ENCODE measurements at places on chromosomes 6 and 20.
A peak's percentile ranks its signal among the peaks of the same experiment; 100 is the strongest.

GRCh38 chr20:2558581-2559278 is 22.4 kb downstream of the TMC2 start:
- DNase-seq, result no peak

DNA sequence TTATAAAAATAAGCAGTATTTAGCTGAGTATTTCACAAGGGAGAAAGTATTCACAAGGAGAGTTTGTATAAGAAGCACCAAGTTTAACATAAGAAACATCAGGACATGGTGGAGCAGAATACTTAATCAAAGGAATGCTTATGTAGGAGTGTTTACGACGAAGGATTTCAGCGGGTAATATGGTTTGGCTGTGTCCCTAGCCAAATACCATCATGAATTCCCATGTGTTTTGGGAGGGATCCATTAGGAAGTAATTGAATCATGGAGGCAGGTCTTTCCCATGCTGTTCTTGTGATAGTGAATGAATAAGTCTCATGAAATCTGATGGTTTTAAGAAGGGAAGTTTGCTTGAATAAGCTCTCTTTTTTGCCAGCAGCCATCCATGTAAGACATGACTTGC is 1099.1 kb upstream of the ADGRB3 start:
- DNase-seq, result no peak

GRCh38 chr6:35736982-35737412 is at the start of gene ARMC12:
ARMC12 (plus strand) TSS chr6:35737032; CDS start chr6:35737109, 77 bp downstream.
- no peak for DNase-seq

- DNase-seq, result no peak
Measured at GRCh38 chr6:163098827-163099479, 315.6 kb upstream of the QKI start.

DNA sequence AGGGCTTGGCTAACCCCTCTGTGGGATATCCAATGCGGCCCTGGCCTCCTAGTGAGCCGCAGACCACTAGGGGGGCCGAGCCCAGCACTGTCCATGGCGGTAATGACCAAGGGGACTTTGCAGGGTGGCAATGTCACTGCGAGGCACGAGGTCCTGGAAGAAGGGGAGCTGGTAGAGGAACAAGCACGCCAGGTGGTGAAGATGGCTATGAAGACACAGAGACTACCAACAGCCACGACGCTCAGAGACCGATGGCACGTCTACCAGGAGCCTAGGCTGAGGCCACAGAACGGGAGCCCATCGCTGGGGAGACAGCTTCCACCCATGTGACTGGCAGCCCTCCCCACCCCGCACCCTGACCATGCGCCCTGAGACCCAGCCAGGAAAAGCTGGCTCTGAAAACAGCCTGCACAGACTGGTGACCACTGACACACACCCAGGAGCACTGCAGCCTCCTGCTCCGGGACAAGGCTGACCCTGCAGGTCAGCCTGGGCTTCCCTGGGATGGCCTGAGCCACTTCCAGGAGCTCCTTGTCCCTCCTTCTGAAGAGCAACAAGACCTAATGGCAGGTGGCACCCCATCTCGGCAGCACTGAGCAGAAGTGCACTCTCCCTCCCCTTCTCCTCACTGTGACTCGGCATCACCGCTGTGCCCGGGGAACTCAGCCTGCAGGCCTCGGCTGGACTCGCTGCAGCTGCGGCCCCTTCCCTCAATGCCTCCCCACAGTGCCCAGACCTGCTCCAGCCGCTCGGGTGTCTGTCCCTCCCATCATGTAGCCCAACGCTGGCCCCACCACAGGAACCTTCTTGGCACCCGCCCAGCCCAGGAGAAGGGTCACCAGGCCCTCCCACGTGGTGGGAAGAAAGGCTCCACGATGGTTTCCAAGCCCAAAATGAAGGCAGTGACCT is 56.9 kb downstream of the GNAS-AS1 start:
- DNase-seq, result no peak

DNA sequence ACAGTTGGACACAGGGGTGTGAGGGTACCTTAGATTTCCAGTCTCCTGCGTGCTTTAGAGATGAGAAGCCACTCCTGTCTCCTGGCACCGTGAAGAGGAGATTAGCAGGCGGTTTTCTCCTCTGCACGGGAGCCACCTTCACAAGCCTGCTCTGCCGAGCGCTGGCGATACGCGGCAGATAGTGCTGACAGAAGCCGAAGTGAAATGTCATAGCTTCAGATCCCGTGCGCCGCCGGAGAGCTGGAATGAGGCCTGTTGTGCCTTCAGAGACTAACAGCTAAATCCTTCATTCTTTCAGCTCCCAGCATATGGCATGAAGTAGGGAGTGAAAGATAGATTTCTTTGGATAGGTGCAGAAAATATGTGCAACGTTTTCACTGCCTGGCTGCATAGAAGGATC is 371.0 kb downstream of the TAF4 start:
- no peak for DNase-seq

DNA sequence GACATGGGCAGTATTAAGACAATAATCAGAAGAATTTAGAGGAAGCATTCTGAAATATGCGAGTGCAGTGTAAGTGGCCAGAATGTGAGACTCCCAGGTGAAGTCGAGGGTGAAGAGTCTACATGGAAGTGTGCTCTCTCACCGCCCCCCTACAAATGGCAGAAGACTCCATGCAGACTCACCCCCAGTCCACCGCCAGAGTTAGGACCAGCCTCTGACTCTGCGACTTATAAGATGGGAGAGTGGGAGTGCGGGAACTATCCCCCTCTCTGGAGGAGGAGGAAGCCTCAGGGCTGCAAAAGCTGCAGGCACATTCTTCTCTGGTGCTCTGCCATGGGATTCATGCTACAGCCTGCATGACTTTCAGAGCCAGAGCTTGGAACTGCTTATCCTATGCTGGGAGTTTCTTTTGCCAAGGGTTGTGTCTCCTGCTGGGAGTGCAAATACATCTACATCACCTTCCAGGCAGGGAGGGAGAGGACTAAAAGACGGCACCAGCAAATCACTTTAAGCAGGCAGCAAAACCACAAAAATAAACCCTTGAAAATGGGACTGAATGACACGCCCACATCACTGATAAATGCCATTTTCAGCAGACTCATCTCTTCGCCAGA is 206.7 kb upstream of the SULF2 start:
- DNase-seq, result no peak

DNA sequence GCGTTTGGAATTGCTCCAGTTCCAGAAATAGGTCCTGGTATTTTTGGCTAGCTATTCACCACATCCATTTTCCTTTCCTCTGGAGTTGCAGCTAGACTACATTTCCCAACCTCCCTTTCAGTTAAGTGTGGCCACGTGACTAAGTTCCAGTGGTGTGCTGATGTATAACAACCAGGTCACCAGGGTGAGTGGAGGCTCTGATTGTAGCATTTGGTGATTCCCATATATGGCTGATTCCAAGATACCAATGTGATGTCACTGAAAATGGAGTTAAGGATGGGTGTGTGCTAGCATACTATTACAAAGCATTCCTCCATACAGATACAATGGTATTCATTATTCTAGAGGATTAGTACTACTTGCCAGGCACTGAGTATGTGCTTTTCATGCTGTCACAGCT is 49.7 kb upstream of the STK35 start:
- DNase-seq, result no peak

- DNase-seq, result no peak
Measured at GRCh38 chr6:2770171-2770570, 5.0 kb downstream of the WRNIP1 start.

- no peak for DNase-seq
Measured at GRCh38 chr20:59958626-59959025, 403 bp downstream of the CDH26 start.

- DNase-seq, result no peak
Measured at GRCh38 chr6:149429427-149430360, 29.6 kb downstream of the SUMO4 start.

DNA sequence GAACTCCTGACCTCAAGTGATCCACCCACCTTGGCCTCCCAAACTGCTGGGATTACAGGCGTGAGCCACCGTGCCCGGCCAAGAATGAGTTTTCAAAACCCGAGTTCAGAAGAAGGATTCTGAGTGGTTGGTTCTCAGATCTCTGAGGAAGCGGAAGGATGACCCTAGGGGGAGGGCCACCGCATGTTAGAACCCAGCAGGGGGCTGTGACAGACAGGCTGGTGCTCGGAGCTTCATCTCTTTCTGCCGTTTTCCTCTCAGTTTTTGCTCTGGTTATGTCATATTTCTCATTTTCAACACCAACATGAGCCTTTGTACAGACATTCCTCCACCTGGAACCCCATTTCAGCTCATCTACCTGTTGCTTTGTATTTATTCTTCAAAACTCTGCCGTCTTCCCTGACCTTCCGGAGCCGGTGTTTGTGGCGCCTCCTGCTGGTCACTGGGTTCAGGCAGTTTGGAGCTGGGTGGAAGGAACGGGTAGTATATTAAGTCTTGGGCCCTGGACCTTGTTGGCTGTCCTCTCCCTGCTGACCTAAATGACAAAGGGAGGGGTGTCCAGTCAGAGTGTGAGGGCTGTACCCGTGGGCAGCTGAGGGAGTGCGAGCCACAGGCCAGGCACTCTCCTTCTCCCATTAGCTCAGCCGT is at the start of gene DEFB123:
Gene DEFB123, plus strand, starts transcription at position 621 of the 648 bp plus-strand sequence. CDS start 67 bp downstream, outside the sequence.
- DNase-seq, result no peak

- DNase-seq, result no peak
Measured at GRCh38 chr20:755941-756340, 12.4 kb downstream of the SLC52A3 start.

GRCh38 chr20:19486446-19486845 is 271.6 kb upstream of the RIN2 start:
- no peak for DNase-seq

DNA sequence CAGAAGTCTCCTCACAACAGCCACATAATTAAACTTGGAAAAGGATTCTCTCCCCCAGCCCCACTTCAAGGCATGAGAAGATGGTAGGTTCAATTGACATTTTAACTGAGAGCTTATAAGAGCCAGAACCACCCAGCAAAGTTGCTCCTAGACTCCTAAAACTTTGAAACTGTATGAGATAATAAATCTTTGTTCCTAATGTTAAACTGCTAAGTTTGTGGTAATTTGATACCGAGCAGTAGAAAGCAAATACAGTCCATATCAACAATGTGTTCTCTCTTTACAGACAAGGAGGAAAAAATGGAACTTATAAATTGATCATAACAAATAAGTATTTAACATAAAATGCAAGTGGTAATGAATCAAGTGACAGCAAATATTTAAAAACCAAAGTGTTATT is 831.8 kb downstream of the MAFB start:
- no peak for DNase-seq

DNA sequence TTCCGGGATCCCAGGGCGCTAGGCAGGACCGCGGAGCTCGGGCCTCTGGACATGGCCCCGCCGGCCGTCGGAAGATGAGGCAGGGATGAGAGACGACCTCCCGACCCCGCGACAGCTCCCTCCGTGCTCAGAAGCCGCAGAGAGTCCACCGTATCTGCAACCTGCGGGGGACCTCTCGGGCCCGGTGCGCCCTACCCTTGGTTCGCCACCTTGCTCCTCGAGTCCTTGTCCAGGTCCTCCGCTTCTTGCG is 301 bp downstream of the PPP1R3D start:
- no peak for DNase-seq

DNA sequence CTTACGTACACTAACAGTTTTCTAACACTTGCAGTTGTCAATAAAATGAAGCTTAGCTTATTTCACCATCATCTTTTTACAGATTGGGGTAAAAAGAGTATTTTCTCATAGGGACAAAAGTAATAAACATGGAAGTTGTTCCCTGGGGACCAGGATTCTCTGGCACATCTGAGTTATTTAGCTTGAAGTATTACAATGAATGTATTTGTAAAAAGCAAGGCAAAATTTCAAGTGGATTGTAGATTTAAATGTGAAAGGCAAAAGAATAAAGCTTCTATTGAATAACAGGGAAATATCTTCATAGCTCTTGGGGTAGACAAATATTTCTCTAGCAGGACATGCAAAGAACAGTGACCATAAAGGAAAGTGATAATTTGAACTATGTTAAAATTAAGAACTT is 260.0 kb upstream of the ECI2 start:
- no peak for DNase-seq

- no peak for DNase-seq
Measured at GRCh38 chr6:24332317-24332716, 25.5 kb downstream of the DCDC2 start.

DNA sequence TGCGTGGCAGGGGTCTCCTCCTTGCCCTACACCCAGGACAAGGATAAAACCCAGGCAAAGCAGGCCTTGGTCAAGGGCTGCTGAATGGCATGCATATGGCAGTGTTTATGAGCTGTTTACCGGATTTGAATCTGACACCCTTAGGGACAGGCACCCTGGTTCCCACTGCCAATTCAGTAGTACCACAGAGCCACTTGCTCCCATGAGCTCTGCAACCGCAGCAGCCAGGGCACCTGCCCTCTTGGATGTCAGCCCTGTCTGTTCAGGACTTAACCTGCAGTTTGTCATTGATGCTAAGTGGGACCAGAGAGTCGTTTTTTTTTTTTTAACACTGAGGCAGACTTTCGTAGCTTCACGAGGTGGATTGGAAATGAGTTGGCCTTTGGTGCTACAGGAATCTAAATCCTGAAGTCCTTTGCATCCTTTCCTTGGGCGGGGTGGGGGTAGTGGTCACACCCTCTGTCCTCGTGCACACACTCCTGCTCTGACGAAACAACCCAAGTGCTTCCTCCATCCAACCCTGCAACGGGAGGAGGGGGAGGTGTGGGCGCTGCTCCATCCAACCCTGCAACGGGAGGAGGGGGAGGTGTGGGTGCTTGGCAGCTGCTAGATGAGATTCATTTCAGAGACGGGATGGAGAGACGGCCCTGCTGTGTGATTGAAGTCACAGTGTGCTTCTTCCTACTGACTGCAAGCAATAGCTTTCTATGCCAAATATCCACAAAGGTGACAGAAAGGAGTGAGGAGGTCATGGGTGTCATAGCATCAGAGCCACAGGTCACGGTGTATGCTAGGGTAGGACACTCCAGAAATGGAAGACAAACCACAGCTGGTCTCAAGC is 166.5 kb downstream of the SMOC2 start:
- no peak for DNase-seq

GRCh38 chr20:62732842-62733525 is 24.3 kb downstream of the NTSR1 start:
- no peak for DNase-seq

DNA sequence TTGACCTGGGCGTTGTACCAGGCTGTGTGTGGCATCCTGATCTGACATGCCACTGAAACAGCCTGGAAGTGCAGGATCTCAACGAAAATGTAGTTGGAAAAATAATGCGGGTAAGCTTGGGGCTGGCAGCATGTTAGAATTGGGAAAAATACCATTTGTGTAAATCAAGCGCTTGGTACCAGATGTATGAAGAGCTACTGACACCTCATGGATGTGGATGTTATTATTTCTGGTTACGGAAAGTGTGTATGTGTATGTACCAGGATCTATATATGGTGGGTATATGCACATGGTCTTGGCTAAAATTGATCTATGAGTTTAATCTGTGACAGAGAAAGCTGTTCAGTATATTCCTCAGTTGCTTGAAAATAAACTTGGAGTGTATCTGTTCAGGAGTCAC is 22.7 kb downstream of the HIVEP1 start:
- no peak for DNase-seq

GRCh38 chr6:6057442-6058053 is 50.8 kb upstream of the NRN1 start:
- DNase-seq, result peak; percentile 24

DNA sequence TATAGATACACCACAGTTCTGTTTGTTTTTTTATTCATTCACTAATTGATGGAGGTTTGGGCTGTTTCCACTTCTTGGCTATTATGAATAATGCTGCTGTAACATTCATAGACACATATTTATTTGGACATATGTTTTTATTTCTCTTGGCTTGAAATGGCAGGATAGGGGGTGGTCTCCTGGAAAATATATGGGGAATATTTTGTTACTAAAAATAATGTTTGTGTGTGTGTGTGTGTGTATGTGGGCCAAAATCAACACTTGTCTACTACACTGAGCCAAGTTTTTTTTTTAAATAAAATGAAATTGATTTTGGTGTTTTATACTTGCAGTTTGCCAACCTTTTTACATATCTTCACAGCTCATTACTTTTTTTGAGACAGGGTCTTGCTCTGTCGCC is 264.4 kb upstream of the SULF2 start:
- no peak for DNase-seq
